Mucosa of gallbladder (tissue), 1 donor: ENCODE measurements at places on chromosomes 7 and 10.

DNA sequence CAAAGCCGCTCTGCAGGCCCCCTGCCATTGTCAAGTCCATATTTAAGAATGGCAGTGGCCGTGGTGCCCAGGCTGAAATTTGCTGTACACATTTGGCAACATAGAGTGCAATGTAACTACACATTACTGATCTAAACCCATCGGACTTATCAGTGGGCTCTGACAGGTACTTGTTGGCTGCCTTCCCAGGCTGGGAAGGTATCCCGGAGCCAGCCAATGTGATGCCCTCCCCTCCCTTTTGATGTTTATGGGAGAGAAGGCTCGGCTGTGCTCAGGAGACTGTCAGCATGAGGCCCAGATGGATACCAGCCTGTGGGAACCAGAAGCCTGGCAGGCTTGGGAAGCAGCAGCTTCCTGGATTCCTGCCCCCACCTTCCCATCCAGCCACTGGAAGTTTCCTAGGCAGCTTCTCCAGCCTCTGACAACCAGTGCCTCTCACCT lies 146.1 kb upstream of the TCF7L2 start:
- DNase-seq: peak; percentile 77

DNA sequence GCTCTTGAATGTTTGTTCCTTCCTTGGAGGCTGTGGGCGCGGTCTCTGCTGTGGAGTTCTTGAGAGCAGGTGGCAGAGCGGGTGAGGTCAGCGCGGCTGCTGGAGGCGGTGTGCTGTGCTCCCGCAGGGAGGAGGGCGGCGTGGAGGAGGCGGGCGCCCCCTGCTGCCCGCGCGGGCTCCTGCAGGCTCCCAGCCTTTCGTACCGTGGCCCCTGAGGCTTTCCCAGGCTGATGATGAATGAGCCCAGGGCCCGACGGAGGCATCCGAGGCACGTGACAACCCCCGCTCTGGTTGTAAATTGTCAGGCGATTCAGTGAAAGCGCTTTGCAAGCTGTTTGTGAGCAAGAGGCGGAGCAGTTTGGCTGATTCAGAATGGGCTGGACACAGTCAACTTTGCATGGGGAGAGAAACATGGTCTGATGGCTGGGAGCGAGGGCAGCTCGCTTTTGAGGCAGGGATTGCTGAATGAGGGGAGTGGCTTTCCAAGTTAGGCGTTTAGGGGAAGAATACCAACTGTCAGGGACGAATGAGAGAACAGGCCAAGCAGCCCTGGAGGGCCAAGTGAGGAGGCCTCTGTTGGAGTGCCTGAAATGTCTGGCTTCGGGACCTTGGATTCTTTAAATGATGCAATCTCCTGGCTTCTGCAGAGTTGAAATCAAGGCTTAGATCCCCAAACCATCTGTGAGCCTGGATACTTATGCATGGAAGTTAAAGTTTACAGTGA lies 46.6 kb downstream of the CDHR3 start:
- peak; percentile 88 for DNase-seq

- DNase-seq: no peak
Observed at GRCh38 chr7:17535776-17536175, 237.3 kb downstream of the AHR start.

DNA sequence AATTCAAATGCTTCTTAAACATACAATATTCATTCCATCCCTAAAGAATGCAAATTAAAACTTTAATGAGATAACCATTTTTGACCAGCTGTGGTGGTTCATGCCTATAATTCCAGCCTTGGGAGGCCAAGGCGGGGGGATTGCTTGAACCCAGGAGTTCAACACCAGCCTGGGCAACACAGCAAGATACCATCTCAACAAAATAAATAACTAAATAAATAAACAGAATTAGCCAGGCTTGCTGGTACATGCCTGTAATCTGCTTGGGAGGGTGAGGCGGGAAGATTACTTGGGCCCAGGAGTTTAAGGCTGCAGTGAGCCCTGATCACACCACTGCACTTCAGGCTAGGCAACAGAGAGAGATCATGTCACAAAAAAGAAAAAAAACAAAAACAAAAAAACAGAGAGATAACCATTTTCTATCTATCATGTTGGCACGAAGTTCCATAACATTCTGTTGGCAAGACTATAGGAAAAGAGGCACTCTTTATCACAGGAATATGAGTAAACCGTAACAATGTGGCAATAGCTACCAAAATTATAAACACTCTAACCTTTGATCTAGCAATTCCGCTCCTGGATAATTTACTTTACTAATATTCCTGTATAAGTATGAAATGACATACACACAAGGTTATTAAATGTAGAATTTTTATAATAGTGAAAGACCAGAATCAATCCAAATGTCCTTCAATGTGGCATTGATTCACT lies 52.2 kb downstream of the ATAD1 start:
- no peak for DNase-seq

DNA sequence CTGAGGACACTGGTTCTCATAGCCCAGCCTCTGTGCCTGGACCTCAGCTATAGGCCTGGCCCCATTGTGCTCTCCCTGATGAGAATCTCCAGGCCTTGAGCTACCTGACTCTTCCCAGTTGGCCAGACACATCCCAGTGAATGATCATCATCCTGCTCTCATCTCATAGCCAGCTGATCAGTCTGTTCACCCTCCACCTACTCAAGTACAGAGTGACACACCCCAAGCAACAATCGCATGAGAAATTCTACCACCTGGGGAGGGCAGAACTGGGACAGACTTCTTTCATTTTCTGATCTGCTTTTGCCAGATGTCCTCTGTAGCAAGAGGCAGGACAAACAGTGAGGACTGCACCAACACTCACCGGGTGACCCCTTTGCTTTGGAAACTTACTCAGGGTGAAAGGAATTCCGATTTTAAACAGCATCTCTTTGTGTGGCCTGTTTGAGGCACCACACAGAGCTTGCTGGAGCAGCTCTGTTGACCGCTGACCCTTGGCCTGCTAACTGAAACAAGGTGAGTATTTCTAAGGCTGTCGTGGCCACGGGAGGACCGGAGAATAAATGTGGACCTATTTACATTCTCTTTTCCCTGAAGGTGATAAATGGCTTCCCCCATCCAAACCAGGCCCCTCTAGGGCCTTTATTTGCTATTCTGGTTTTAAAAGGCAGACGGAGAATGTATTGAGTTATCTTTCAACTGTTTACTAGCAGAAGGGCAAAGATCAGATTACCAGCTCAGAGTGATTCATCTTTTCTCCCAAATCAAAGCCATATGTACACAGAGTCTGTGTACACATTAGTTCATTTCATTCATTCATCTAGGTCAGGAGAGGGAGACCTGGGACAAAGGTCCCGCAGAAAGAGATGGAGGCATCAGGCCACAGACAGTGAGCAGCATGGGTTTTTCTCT lies 181.4 kb upstream of the TNS3 start:
- peak; percentile 32 for DNase-seq

DNA sequence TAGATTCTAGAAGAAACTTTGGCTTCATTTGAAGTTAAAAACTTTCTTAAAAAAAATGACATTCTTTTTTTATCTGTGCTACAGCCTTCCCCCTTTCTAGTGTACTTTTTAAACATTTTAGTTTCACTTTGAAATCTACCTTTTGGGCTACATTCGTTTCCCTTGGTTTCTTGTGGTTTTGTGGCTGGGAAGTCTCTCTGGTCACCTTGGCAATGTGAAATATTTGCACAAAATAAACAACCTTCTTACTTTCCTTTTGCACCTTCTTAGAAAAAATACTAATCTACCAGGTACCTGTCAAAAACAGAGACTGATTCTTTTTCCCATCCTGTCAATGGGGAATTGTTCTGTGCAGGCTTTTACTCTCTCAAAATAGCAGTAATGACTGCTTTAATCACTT lies 350.2 kb downstream of the GATA3 start:
- no peak for DNase-seq

DNA sequence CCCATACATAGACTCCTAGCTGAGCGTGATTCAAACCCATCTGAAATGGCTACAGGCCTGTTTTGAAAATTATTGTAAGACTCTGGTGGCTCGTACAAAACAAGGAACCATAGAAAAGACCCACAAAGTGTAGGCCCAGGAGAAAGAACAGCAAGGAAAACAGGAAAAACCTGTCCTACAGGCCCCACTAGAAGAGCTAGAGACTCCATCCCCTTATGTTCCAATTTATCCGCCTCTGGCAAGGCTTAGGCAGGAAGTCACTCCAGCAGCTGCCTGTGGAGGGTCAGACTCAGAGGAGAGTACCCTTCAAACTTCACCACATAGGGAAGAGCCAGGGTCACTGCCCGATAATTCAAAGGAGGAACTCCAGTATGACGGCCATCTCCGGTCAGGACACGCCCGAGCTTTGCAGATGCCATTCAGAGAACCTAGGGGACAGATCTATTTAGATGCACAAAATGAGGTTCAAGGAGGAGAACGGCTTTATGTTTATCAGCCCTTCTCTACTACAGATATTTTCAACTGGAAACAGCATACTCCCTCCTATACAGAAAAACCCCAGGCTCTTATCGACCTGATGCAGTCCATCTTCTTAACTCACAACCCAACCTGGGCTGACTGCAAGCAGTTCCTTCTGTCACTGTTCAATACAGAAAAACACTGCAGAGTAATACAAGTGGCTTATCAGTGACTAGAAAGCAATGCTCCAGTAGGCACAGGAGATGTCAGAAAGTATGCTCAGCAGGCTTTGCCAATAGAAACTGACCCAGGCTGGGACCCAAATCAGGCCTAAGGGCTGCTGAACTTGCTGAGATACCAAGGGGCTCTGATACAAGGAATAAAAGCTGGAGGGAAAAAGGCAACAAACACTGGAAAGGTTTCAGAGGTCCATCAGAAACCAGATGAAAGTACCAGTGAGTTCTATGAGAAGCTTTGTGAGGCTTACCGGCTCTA lies 8.6 kb upstream of the ZNF33B start:
- peak; percentile 56 for DNase-seq

GRCh38 chr10:97408496-97408992 lies 7.4 kb upstream of the RRP12 start:
- DNase-seq: no peak

DNA sequence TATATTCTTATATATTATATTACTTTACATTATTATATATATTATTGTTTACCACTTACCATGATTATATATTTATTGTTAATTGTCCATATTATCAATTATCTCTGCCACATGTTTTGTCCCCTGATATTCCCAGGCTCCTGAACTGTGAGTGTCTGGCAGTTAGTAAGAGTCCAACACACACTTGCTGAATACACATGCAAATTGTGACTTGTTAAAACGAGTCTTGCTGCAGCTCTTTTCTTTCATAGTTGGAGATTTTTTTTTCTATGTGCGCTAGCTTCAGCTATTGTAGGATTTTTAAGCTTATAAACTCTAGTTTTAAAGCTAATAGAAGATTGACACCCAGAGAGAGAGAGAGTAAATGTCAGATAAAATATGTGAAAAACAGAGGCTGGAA lies 207.8 kb upstream of the FAM3C start:
- DNase-seq: no peak

DNA sequence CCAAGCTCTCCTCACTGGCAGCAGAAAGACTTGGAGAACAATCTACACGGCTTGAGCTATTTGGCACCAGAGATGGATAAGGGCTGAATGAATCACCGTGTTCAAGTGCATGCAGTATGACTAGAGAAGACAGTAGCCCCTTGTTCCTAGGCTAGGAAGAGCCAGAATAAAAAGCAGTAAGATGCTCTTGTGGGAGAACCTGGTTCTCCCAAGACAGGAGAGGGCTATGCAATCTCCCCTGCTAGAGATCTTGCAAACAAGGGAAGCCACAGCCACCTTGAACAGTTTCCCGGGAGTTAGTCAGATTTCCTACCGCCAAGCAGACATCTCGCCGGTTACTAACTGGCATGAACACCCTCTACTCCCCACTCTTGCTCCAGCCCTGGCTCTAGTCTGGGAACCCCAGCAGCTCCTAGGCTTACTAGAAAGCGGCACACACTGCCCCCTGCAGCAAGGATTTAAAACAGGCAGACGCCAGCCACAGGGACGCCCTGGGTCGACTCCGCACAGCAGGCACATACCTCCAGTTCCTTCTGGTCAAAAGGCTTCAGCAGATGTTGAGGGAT lies 107.3 kb downstream of the SMURF1 start:
- no peak for DNase-seq

GRCh38 chr7:81175275-81175940 lies 256.6 kb upstream of the SEMA3C start:
- no peak for DNase-seq

GRCh38 chr7:128036226-128036940 lies 5.1 kb upstream of the LRRC4 start:
- DNase-seq: no peak

DNA sequence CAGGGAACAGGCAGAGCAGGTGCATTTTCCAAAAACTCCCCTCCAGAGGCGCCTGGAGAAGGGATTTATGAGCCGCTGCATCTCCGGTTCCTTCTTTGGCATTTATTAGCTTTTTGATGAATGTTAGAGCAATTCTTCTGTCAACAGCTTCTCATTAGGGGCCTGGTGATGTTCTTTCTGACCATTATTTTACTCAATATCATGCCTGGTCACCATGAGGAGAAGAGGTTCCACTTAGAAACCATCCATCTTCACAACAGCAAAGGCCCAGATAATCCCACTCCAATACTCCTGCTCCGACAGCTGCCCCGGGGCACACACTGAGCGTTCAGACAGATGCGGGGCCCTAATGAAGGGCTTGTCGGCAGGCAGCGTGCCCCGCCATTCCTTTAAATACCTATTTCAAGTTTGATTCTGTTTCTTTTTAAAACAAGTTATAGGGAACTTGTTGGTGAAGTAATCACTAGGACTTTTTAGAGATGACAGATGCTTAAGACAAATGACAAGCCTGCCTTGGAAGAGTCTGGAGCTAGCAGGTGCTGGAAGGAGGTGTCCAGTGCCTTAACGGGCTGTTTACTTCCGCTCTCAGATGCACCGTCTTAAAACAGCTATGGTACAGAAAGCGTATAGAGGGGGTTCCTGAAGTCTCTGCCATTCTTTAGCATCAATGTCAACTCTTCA lies 31.7 kb downstream of the ECHDC3 start:
- DNase-seq: no peak

- no peak for DNase-seq
Observed at GRCh38 chr10:8438603-8439002, 384.1 kb downstream of the GATA3 start.
